ENCODE measurements at places on chromosomes 1 and 21.

DNA sequence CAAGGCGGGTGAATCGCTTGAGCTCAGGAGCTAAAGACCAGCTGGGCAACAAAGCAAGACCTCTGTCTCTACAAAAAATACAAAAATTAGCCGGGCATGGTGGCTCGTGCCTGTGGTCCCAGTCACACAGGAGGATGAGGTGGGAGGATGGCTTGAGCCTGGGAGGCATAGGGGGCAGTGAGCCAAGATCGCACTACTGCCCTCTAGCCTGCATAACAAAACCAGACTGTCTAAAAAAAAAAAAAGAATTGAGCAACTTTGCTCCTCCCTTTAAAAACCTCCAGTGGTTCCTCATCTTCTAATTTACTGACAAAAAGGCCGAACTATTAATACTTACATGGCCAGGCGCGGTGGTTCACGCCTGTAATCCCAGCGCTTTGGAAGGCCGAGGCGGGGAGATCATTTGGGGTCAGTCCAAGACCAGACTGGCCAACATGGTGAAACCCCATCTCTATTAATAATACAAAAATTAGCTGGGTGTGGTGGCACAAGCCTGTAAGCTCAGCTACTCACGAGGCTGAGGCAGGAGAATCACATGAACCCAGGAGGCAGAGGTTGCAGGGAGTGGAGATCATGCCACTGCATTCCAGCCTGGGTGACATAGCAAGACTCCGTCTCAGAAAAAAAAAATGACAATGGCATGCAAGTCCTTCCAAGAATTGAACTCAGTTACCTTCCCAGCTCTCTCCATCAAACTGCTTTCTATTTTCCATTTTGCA is 4.4 kb downstream of the ACBD3 start:
- peak; percentile 55 for DNase-seq

GRCh38 chr1:234478152-234478480 is 863 bp downstream of the TARBP1 start:
- DNase-seq = no peak

- DNase-seq = no peak
These were observed 32.7 kb downstream of the S100A10 start for GRCh38 chr1:151960780-151961513.

GRCh38 chr1:105785021-105785420 is 1271.5 kb upstream of the PRMT6 start:
- DNase-seq = no peak

- no peak for DNase-seq
These were observed 212.6 kb downstream of the GREM2 start for GRCh38 chr1:240399381-240399780.

- no peak for DNase-seq
These were observed 10.8 kb downstream of the SPTA1 start for GRCh38 chr1:158675563-158676323.

- no peak for DNase-seq
These were observed 49.2 kb downstream of the VPS13D start for GRCh38 chr1:12279003-12279402.

- DNase-seq = no peak
These were observed 65.2 kb upstream of the TMPRSS15 start for GRCh38 chr21:18468790-18469189.

DNA sequence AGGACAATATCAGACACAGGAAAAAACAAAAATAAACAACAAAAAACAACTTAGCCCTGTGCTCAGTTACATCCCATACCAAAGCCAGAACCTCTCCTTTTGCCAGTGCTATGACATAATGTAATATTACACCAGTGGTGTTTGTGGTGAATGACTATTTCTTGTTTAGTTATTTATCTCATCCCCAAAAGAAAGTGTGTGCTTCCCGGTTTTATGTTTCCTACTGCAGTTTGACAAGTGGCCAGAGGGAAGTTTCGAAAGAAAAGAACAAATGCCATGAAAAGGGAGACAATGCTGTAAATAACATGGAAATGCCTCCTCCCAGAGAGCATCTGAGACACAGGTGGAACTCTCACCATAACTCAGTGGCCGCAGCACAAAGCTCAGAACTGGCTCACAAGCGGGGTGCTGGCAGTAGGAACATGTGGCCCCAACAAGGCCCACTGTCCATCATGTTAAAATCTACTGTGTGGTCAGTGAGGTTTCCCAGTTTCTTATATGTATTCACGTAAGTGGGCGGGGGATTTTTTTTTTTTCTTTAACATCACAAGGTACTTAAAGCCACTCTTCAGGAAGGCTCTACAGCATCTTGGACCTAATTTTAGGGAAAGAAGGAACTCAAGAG is 158.2 kb downstream of the BARHL2 start:
- DNase-seq = no peak

DNA sequence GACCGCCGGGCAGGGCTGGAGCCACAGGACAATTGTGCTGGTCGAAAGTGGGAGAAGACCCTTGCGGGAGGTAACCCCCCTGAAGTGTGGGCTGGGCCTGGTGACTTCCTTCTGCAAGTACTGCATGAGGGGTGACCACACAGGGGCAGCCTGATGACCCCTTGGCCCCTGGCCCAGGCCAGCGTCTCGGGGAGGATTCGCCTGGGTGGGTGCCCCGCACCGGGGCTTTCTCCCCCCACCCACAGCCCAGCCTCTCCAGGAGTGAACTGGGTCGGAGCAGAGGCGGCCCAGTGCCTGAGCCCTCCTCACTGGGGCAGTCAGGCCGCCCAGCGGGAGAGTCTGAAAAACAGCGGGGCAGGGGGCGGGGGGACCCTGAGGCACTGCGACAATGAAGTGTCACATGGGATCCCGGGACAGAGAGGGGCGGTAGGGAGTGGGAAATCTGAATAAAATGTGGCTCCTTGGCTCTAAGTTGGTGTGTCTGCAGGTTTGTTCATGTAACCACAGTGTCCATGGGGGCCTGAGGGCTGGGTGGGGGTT is 1.6 kb upstream of the DNMT3L start:
- no peak for DNase-seq

DNA sequence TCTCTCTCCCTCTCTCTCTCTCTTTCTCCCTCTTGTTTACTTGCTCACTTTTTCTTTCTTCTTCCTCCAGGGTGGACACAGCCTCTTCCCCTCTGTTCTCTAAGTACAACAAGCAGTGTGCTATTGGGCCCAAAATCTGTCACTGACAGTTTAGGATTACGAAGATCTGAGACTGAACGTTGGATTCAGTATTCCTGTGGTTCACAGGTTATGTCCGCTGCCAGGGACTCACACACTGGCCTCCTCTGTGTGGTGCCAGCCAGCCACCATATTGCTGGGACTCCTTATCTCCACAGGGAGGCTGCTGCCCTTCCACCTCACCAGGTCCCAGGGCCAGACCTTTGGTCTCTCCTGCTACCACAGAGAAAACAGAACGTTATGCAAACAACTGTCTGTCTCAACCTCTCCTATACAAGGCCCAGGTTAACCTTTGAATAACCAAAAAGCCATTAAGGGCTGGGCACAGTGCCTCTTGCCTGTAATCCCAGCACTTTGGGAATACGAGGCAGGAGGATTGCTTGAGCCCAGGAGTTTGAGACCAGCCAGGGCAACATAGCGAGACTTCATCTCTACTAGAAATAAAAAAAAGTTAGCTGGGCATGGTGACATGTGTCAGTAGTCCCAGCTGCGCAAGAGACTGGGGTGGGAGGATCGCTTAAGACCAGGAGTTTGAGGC is 171.9 kb upstream of the RAB4A start:
- DNase-seq = no peak

- DNase-seq = no peak
These were observed 882 bp downstream of the VPS13D start for GRCh38 chr1:12230549-12231275.

DNA sequence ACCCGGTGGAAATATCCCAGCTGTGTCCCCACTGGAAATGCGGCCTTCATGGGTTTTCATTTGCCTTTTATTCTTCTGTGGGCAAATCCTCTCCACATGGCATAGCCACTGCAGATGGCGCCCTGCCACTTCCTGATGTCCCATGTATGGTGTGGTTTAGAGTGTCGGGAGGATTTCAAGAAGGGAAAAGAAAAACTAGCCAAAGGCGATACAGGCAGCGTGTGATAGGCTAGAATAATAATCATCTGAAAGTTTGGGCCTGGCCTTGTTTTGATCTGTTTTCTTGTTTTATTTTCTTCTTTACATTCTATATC is 123.6 kb downstream of the PEX14 start:
- DNase-seq = no peak

All from dorsolateral prefrontal cortex (tissue), 122 donors.